Stimulated activated naive B cell treated with anti-CD40 and anti-IgM and Interleukin-4, amounts not matched to agents 10 μg/mL and 1 μg/mL and 100 μg/mL, for 72 hours (primary cell): ENCODE measurements at places on chromosomes 4 and X.
A peak's percentile ranks its signal among the peaks of the same experiment; 100 is the strongest.

DNA sequence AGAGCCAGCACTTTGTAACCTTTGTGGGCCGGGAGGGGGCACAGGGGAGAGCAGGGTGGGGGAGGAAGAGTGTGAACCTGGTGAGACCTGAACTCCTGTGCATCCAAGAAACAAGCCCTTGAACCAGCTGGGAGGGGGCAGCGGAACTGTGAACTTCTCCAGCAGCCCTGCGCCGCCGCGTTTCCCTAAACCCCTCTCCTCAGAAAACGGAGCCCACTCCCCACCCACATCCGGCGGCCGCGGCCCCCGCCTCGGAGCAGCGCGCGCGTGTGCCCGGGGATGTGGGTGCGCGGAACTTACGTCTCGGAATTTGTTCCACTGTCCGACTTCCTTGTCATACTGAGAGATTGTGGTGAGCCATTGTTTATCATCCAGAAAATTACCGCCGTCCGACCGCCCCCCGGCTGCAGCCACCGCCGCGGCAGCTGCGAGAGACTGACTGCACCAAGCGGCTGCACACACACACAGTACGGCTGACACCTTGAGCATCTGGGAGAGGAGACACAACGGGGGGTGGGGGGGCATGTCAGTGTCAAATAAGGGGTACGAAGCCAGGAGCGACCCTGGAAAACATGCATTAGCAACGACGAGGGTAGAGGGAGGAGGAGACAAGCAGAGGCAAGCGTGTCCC lies 494 bp downstream of the SPOCK3 start:
- peak overlapping the region; percentile 51 for H3K27ac ChIP-seq
- H3K27me3 ChIP-seq: peaks cover 41% of the 10 kb centered on the region
- peaks cover 18% of the 10 kb centered on the region for H3K4me1 ChIP-seq
- peak; percentile 25 for DNase-seq
- peak overlapping the region; percentile 71 for H3K4me3 ChIP-seq

DNA sequence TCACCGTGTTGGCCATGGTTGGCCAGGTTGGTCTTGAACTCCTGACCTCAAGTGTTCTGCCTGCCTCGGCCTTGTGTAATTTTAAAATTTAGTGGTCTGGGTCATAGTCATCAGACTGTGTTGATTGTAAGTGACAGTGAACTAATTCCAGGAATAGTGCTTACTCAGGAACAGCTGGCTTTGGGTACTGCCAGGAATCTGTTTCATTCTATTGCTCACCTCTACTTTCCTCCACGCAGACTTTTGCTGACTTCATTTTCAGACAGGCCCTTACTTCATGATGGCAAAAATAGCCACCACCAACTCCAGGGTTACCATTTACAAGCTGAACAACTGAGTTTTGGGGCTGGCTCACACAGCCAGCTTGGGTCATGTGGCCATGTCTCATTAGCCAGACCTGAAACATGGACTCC lies 54.6 kb downstream of the FNIP2 start:
- DNase-seq: no peak
- peaks cover 83% of the 10 kb centered on the region for H3K27me3 ChIP-seq
- no peaks in the 10 kb centered on the region for H3K36me3 ChIP-seq

DNA sequence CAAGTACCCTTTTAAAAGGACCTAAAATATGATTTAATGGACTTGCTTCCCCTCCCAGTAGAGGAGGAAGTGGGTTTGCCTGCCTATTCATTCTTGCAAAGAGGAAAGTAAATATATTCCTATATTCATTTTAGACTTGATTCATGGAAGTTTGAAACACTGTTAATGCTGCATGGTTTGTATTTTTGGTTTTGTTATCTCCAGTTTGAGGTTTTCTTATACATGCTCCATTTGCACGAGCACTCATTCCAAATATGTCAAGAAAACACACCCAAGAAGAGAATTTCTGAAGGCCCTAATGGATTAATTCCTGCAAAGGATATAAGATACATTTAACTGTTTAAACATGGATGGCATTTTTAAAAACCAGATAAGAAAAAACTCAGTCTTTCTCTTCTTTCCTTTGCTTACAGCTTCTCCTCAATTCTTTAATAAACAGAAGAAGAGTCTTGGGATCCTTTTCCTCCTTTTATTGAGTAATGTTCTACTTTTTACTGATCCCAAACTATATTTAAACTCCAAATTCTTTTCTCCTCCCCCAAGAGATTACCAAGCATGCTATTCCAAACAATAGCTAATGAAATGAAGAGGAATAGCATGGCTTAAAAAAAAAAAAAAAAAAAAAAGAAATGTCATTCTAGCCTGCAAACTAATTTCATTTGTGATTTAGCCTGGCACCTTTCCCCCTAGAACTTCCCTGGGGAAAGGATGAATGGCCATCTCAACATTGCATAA lies 54.6 kb upstream of the LDB2 start:
- H3K36me3 ChIP-seq: no peaks in the 10 kb centered on the region
- H3K27ac ChIP-seq: no peak overlapping the region
- DNase-seq: no peak

GRCh38 chr4:70269674-70270073 lies 27.3 kb downstream of the CSN3 start:
- H3K36me3 ChIP-seq: no peaks in the 10 kb centered on the region
- H3K27ac ChIP-seq: no peak overlapping the region
- no peaks in the 10 kb centered on the region for H3K27me3 ChIP-seq
- H3K4me1 ChIP-seq: no peaks in the 10 kb centered on the region
- no peak overlapping the region for H3K4me3 ChIP-seq

GRCh38 chr4:113659127-113659526 lies 102.4 kb downstream of the CAMK2D start:
- H3K4me1 ChIP-seq: peaks cover 29% of the 10 kb centered on the region
- peaks cover 45% of the 10 kb centered on the region for H3K36me3 ChIP-seq
- DNase-seq: no peak
- H3K4me3 ChIP-seq: no peak overlapping the region
- no peak overlapping the region for H3K27ac ChIP-seq

- H3K27ac ChIP-seq: no peak overlapping the region
- H3K4me1 ChIP-seq: no peaks in the 10 kb centered on the region
- no peak overlapping the region for H3K4me3 ChIP-seq
- H3K27me3 ChIP-seq: no peaks in the 10 kb centered on the region
- DNase-seq: no peak
Observed at GRCh38 chrX:15653961-15654360, 10.6 kb downstream of the CLTRN start.

DNA sequence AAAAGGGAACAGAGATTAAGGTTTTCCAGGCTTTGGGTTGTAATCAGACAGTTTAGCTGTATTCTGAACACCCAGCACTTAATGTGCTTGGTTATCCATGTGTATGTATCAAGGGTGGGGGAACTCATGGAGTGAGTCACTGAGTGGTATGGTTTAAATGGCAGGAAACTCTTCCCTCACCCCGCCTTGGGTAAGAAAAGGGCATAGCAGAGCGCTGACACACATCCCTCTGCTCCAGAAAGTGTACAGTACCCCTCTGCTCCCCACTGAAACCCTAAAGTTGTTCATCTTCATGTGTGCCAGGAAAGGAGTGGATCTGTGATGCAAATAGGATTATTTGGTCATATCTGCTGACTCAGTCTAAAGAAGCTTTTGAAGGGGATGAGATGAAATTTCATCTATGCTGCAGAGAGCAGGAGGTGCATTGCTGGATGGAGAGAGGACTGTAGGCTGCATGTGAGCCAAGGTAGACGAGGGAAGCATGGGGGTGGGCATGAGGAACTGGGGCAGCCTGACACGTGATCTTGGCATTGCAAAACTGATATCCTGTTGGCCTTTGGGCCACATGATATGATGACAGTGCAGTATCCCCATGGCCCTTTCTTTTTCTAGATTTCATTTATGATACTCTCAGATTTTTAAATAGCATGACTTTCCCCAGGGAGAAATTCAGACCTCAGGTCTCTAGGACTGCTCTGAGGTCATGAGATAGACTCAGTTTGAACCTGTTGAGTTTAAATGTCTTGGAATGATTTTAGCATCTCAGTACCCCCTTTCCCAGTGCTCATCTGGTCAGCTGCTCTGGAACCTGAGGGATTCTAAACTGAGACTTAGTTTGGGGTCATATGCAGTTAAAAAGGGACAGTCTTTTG lies 84.8 kb downstream of the TMEM164 start:
- no peaks in the 10 kb centered on the region for H3K27me3 ChIP-seq
- peaks cover 17% of the 10 kb centered on the region for H3K4me1 ChIP-seq
- peaks cover 2% of the 10 kb centered on the region for H3K36me3 ChIP-seq
- peak overlapping the region; percentile 75 for H3K27ac ChIP-seq
- H3K4me3 ChIP-seq: peak overlapping the region; percentile 4

- no peak overlapping the region for H3K4me3 ChIP-seq
- no peak for DNase-seq
- no peaks in the 10 kb centered on the region for H3K36me3 ChIP-seq
- H3K4me1 ChIP-seq: peaks cover 5% of the 10 kb centered on the region
Observed at GRCh38 chr4:18105030-18106011, 83.8 kb upstream of the LCORL start.

- peak overlapping the region; percentile 44 for H3K27ac ChIP-seq
- peaks cover 33% of the 10 kb centered on the region for H3K4me1 ChIP-seq
- peak overlapping the region; percentile 4 for H3K4me3 ChIP-seq
- peak; percentile 39 for DNase-seq
- peaks cover 18% of the 10 kb centered on the region for H3K36me3 ChIP-seq
Observed at GRCh38 chr4:4524364-4524763, 17.5 kb downstream of the STX18 start.

- no peaks in the 10 kb centered on the region for H3K4me1 ChIP-seq
- H3K27ac ChIP-seq: no peak overlapping the region
- DNase-seq: no peak
- H3K27me3 ChIP-seq: no peaks in the 10 kb centered on the region
Observed at GRCh38 chr4:174697202-174697601, 131.8 kb downstream of the GLRA3 start.

- no peaks in the 10 kb centered on the region for H3K36me3 ChIP-seq
- H3K27me3 ChIP-seq: peaks cover 12% of the 10 kb centered on the region
- DNase-seq: no peak
- no peak overlapping the region for H3K27ac ChIP-seq
- no peaks in the 10 kb centered on the region for H3K4me1 ChIP-seq
Observed at GRCh38 chrX:52031371-52031770, 37.6 kb downstream of the MAGED4B start.

DNA sequence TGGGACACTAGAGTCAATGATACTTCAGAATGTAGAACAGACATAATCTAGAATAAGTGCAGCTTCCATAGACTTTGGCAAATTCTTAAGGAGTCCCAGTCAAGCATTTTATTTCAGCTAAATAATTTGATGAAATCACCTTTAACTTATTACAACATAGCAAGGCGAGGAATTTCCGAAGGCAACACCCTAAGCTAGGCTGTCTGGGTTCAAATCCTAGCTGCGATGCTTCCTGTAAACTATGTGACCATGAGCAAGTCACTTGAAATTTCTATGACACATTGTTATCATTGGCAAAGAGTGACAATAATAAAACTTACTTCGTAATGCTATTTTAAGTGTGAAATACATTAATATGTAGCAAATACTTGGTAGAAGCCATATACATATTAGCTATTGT lies 679.1 kb downstream of the DMD start:
- H3K4me3 ChIP-seq: no peak overlapping the region
- H3K36me3 ChIP-seq: no peaks in the 10 kb centered on the region
- H3K27me3 ChIP-seq: no peaks in the 10 kb centered on the region

GRCh38 chr4:26010304-26010703 lies 96.3 kb downstream of the SMIM20 start:
- H3K36me3 ChIP-seq: peaks cover 1% of the 10 kb centered on the region
- H3K4me3 ChIP-seq: no peak overlapping the region
- no peaks in the 10 kb centered on the region for H3K4me1 ChIP-seq
- H3K27me3 ChIP-seq: peaks cover 35% of the 10 kb centered on the region
- no peak for DNase-seq
- no peak overlapping the region for H3K27ac ChIP-seq

DNA sequence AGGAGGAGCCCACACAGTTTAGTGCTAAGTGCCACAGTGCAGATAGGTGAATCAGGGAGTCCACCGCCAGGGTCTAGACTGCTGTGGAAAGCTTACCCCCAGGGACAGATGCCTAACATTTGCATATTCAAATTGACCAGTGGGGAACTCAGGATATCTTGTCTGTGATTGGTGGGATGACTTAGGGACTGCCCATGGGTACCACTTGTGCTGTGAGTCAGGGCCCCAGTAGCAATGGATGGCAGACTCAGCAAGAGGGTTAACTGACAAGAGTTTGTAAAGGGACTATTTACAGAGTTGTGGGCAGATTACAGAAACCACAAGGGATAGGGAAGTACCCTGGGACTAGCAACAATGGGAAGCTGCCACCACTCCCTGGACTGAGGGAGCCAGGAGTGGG lies 282.1 kb downstream of the BCOR start:
- no peak overlapping the region for H3K4me3 ChIP-seq
- no peaks in the 10 kb centered on the region for H3K36me3 ChIP-seq
- H3K4me1 ChIP-seq: peaks cover 12% of the 10 kb centered on the region
- DNase-seq: peak; percentile 54
- H3K27me3 ChIP-seq: peaks cover 54% of the 10 kb centered on the region

DNA sequence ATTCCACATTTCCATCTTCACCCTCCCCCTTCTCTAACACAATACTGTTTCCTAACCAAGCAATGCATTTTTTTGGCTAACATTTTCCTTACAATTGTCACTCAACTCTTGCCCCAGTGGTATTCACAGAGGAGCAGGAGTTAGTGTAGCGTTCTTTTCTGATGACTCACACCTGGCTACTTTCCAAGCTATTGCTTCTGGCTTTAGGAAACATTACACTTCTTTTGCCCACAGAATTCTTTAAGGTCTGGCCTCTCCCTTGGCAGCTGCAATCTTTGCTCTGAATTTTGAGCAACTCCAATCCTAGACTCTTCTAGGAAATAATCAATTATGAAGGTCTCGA lies 27.5 kb upstream of the PDGFC start:
- DNase-seq: no peak
- no peaks in the 10 kb centered on the region for H3K4me1 ChIP-seq
- H3K27me3 ChIP-seq: no peaks in the 10 kb centered on the region
- no peaks in the 10 kb centered on the region for H3K36me3 ChIP-seq
- no peak overlapping the region for H3K4me3 ChIP-seq

GRCh38 chr4:87097075-87097474 lies 123.3 kb downstream of the KLHL8 start:
- no peaks in the 10 kb centered on the region for H3K27me3 ChIP-seq
- no peak overlapping the region for H3K4me3 ChIP-seq
- no peak for DNase-seq
- H3K36me3 ChIP-seq: peaks cover 7% of the 10 kb centered on the region
- H3K4me1 ChIP-seq: peaks cover 23% of the 10 kb centered on the region

GRCh38 chrX:123993326-123993725 lies 31.8 kb downstream of the STAG2 start:
- no peak for DNase-seq
- peaks cover 17% of the 10 kb centered on the region for H3K4me1 ChIP-seq
- H3K27me3 ChIP-seq: no peaks in the 10 kb centered on the region
- H3K36me3 ChIP-seq: peaks cover 4% of the 10 kb centered on the region
- no peak overlapping the region for H3K27ac ChIP-seq
- no peak overlapping the region for H3K4me3 ChIP-seq

DNA sequence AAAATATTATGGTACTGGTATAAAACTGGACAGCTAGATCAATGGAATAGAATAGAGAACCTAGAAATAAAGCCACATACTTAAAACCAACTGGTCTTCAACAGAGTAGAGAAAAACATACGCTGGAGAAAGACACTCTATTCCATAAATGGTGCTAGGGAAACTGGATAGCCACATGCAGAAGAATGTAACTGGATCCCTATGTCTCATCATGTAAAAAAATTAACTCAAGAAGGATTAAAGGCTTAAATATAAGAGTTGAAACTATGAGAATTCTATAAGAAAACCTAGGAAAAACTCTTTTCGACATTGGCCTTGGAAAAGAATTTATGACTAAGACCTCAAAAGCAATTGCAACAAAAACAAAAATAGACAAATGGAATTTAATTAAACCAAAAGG lies 114.6 kb downstream of the PCDH18 start:
- H3K27ac ChIP-seq: no peak overlapping the region
- no peak for DNase-seq
- no peak overlapping the region for H3K4me3 ChIP-seq
- H3K4me1 ChIP-seq: no peaks in the 10 kb centered on the region
